ENCODE measurements at places on chromosomes 1 and 21.

- no peak for DNase-seq
These were observed 28.8 kb upstream of the TSPAN2 start for GRCh38 chr1:115118086-115118485.

DNA sequence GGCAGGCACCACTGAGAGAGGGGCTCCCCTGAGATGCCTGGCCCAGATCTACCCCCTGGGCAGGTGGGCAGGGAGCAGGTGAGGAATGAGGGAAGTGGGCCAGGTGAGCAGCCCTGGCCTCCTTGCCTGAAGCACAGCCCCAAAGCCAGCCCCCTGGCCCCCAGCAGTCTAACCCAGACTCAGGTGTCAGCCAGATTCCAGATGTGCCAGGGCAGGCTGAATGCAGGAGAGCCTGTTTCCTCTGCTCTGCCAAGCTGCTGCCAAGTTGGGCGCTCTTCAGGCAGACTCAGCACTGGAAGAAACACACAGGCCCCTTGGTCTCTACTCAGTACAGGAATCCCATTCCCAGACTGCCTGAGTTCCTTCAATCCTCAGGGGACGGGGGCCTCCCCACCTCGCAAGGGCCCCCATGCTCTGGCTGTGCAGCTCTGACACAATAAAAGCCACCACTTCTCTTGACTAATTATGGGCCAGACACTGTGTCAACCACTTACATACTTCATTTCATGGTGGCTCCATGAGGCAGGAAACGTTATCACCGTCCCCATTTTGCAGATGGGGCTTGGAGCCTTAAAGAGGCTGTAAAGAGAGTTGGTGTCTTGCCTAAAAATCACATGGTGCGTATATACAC, 20.4 kb downstream of the ARHGEF19 start:
- DNase-seq, result no peak

DNA sequence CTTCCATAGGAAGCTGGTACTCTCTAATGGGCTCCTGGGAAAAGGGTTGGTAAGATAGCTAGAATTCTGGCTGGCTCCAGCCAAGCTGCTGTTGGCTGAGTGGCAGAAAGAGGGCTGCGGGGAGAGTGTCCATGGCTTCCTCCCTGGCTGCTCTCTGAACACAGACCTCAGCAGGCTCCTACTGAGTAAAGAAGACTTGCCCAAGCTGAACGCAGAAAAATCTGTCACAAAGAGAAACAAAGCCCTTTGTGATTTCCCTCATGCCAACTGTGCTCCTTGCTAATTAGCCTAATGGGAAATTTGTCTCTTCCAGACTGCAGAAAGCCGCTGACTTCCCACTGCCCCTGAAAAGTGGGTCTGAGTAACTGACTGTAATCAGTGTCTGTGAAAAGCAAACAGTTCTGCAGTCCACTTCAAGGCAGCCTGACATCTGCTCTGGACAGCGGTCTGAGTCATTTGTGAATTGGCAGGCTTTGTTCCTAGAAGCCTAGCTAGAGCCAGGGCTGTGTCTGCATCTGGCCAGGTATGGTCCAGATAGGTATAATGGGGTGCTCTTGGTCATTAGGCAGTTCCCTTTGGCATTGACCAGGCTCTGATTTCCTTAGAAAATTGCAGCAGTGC, 282.8 kb downstream of the ZNF648 start:
- DNase-seq, result peak; percentile 39

DNA sequence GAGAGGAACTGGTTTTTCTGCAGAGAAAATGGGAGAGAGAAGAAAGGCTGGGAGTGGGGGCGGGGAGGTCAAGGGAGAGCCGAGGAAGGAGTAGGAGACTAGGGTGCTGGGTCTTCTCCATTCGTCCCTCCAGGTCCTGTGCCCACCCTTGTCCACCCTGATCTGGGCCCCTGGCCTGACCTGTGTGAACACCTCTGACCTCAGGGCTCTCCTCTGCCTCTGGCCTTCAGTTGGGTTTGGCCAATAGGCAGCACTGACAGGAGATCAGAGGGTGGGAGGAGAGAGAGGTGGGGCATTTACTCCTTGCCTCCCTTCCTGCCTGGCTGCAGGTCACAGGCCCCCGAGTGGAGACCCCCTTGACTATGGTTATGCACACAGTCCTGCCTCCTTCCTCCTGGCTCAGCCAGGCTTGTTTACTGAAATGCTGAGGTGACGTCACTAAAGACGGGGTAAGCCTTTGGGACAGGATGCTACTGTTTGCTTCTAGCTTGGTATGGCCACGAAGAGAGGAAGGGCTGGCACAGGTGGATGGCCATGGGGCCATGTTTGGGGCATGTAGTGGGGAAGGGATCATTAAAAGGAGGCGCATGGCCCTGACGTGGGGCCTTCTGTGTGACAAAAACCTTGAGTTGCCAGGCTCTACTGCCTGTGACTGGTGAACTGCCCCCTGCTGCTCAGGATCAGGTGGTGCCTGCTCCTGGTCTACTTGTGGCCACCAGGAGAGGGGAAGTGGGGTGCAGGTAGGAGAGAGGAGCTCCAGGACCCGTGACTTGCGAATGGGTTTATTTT, 248.7 kb upstream of the CSF3R start:
- DNase-seq, result no peak

- DNase-seq, result no peak
These were observed 45.3 kb upstream of the MCOLN3 start for GRCh38 chr1:85093644-85094043.

- DNase-seq, result no peak
These were observed 45.5 kb downstream of the TNNT2 start for GRCh38 chr1:201332021-201332420.

GRCh38 chr1:117573386-117574023, 32.3 kb upstream of the TENT5C start:
- DNase-seq, result no peak

DNA sequence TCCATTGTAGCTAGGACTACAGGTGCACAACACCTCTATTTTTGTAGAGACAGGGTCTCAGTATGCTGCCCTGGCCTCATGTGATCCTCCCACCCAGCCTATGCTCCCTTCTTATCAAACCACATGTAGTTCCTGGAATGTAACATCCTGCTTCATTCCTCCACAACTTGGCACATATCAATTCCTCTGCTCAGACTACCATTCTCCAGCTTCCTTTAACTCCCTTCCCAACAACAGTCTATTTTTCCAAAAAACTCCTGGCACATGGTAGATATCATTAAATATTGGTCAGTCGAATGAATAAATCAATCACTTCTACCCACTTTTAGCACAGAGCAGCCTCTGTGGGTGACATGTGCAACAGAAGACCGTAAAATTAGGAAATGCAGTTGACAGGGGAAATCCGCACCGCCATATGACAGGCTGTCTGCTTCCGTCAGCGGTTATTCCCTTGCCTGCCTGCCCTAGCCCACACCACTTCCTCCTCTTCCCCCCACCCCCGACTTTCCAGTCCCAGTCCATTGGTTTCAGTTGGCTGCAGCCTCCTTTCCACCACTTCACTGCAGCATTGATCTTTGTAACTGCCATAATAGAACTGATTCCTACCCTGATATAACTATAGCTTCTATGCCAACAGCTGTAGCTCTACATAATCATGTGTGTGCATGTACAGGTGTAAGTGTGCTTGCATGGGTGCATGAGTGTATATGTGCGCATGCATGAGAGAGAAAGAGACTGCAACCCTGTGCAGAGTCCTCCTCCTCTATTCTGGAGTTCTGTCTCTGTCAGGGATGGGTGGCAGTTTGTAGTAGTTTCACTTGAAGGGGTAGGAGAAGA, 6.8 kb upstream of the AKR1A1 start:
- DNase-seq, result no peak

DNA sequence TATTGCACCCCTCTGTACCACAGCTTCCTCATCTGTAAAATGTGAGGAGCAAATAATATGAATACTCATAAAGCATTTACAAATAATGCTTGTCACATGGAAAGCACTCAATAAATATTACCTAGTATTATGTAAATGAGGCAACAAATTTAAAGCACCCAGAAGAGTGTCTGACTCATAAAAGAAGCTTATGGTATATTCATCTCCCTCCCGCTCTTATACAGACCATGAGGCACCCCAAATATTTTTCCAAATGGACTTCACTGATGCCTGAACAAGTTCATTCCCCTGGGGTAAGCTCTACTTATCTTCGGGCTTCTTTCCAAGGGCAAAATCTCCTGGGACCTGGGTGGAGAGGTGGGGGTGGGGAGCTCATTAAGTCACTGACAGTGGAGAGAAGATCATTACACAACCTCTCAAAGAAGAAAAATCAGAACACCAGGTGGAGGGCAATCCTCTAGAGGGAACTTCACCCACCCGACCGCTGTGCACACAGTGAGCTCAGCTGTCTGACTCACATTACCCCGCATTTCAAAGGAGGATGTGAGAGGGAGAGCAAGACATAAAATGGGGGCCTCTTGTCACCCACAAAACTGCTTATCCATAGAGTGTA, 166.2 kb downstream of the ASTN1 start:
- peak; percentile 62 for DNase-seq

DNA sequence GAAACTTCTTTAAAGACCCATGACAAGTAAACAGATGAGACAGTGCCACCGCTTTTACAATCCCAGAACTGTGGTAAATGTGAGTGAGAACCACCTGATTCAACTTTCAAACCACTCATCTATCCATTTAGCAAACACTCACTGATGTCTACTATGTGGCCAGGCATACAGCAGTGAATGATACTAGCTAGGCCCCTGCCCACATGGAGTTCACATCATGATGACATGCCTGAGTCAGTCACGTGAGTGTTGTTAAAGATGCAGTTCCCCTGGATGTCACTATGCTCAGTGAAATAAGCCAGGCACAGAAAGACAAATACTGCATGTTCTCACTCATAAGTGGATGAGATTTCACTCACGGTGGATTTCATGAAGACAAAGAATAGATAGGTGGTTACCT, 28.4 kb downstream of the STX6 start:
- no peak for DNase-seq

GRCh38 chr1:95282518-95282895, 48.5 kb downstream of the RWDD3 start:
- no peak for DNase-seq

- no peak for DNase-seq
These were observed 1.5 kb downstream of the KRTAP21-3 start for GRCh38 chr21:30717105-30717504.

DNA sequence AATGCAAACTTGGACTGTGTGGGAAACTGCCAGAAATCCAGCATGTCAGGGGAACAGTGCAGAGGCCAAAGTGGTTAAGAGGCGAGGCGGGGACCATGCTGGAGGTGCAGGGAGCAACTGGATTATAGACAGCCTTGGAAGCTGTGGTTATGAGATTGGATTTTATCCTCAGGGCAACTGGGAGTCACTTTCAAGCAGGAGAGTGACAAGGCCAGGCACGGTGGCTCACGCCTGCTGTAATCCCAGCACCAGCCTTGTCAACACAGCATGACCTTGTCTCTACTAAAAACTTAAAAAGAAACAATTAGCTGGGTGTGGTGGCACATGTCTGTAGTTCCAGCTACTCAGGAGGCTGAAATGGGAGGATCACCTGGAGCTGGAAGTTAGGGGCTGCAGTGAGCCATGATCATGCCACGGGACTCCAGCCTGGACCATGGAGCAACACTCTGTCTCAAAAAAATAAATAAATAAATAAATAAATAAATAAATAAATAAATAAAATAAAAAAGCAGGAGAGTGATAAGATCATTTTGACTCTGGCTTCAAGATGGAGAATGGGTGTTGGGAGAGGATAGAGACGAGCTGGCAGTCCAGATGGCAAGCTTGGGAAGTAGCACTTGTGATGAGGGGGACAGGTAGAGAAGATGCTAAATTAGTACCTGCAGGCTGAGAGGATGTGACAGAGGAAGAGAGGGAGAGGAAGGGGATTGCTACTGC, 3.5 kb downstream of the HAPLN2 start:
- DNase-seq, result no peak

GRCh38 chr1:7389201-7389905, 381.7 kb upstream of the VAMP3 start:
- DNase-seq, result peak; percentile 22

GRCh38 chr21:39688010-39688409, 57.0 kb upstream of the IGSF5 start:
- no peak for DNase-seq

DNA sequence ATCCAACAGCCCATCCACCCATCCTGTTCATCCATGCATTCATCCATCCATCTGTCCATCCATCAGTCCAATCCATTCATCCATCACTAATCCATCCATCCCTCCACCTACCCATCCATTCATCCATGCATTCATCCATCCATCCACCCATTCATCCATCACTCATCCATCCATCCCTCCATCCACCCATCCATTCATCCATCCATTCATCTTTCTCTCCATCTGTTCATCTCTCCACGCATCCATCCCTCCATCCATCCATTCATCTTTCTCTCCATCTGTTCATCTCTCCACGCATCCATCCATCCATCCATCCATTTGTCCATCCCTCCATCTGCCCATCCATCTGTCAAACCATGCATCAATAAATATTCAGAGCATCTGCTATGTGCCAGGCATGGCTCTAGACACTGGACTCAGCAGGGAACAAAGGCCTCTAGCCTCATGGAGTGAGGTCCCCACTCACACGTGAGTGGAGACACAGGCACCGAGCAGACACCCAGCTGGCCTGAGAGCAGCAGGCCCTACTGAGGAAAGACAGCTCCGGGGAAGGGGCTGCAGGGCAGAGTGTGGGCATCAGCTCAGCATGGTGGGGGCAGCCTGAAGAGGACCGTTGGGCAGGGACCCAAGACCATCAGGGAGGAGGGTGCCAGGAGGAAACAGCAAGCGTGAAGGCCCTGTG, 9.6 kb downstream of the KRTAP10-1 start:
- no peak for DNase-seq

GRCh38 chr1:89575207-89575606, 50.6 kb downstream of the LRRC8B start:
- DNase-seq, result no peak

DNA sequence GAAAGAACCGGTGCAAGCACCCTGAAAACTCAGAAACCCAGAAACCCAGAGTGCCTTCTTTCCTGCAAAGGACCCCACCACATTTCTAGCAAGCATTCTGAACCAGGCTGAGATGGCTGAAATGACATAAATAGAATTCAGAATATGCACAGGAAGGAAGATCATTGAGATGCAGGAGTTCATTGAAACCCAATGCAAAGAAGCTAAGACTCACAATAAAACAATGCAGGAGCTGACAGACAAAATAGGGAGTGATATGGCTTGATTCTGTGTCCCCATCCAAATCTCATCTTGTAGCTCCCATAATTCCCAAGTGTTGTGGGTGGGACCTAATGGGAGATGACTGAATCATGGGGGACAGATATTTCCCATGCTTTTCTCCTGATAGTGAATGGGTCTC, 22.8 kb upstream of the SGIP1 start:
- DNase-seq, result no peak

- no peak for DNase-seq
These were observed 20.0 kb downstream of the RIPPLY3 start for GRCh38 chr21:37026499-37026898.

- DNase-seq, result no peak
These were observed 184.1 kb downstream of the FOXD2 start for GRCh38 chr1:47621977-47622376.

DNA sequence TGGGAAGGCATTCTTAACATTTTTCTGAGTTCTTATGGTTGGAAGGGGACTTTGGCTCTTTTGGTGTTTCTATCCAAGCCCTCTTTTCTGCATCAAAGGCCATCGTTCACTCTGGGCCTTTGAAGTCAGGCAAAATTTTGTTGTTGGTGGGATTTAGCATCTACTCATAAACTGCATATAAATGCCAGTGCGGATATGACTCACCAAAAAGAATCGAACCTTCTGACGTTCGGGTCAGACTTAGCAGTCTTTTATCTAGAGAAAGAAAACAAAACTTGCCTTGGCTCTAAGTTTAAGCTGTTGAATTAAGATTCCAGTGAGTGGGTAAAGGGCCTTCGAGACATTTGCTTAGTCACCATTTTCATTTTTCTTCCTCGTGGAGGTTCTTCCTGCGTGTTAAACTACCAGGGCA, 51.4 kb downstream of the EVA1C start:
- no peak for DNase-seq
